Activated CD8-positive, alpha-beta memory T cell treated with anti-CD3 and anti-CD28 coated beads for 4 hours (primary cell): ENCODE measurements at places on chromosomes 4 and X.

DNA sequence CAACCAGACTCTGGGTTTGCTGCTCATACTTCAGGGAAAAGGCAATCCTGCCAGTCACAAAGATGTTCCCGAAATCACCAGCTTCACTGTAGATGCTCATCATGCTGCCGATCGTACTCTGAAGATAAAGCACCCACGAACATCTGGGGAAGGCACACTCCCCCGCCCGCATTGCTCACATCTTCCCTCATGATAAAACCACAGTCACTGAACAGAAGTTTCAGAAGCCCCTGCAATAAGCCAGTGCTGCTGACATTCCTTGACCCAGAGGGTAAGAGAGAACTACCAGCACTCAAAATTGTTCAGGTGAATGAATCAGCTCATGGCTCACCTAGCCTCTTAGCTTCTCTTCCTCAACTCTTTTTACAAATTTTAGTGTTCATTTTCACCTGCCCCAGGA is 43.1 kb downstream of the SRPX2 start:
- DNase-seq = no peak

DNA sequence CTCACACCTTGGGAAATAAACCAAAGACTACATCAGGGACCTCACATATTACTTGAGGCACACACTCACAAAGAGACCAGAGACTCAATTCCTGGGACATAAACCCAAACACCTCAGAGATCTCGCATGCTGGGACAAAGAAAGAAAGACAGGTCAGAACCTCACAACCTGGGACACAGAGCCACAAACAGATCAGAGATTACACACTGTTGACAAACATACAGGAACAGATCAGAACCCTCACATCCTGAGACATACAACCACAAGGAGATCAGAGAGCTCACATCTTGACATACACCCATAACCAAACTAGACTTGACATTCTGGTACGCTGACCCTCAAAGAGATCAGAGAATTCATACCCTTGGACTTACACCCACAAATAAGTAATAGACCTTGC is 17.3 kb downstream of the SUV39H1 start:
- no peak for DNase-seq

DNA sequence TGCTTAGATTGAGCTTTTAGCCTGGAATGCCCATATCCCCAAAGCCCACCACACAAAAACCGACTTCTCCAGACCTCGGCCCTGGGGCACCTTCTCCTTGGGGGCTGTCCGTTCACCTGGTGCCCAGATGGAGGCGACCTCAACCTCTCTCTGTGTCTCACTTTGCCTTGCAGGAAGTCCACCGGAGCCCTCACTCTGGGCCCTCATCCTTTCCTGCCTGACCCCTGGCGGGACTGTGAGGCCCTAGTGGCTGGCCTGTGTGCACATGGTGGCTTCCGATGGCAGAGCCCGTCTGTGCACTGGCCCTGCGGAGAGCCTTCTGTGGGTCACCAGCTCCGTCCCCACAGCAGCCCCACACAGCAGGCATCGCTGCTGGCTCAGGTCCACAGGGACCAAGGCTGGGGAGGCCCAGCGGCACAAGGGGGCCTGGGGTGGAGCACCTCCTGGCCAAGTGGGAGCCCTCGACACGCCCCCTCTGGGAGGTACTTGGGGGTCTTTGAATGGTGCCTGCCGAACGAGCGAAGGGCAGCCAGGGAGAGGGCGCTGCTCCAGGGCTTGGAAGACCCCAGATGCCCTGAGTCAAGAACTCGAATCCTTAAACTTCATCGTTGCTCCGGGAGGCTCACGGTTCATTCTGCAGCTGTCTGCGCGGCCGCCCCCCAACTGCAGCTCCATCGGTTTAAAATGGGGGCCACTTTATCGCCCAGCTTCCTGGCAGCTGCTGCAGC is 97.2 kb upstream of the ADRA2C start:
- no peak for DNase-seq

GRCh38 chr4:1874201-1874600 is 3.0 kb downstream of the NSD2 start:
- no peak for DNase-seq

- DNase-seq = no peak
Measured at GRCh38 chrX:148914783-148915182, 414.4 kb downstream of the AFF2 start.

- DNase-seq = no peak
Measured at GRCh38 chr4:16524911-16525554, 298.8 kb upstream of the TAPT1 start.

GRCh38 chr4:172953896-172954568 is 214.6 kb upstream of the GALNT7 start:
- no peak for DNase-seq

DNA sequence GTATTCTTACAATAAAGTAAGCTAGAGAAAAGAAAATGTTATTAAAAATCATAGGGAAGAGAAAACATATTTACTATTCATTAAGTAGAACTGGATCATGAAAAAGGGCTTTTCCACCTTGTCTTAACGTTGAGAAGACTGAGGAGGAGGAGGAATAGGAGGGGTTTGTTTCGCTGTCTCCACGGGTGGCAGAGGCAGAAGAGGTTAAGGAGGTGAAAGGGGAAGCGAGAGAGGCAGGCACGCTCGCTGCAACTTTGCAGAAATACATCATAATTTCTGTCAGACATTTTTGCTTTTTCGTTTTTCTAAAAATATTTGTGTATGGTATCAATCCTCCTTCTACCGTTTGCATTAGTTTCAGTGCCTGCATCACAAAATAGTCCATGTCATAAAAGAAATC is 2375.1 kb upstream of the AGA start:
- no peak for DNase-seq
